Activated CD4-positive, alpha-beta T cell treated with anti-CD3 and anti-CD28 coated beads, Interleukin-2, amount 50 U/mL, for 24 hours (primary cell): ENCODE measurements at places on chromosomes 16 and 17.

- DNase-seq: no peak
Observed at GRCh38 chr17:58722274-58722673, 29.9 kb downstream of the RAD51C start.

- no peak for DNase-seq
Observed at GRCh38 chr17:49505854-49506253, 10.8 kb downstream of the NGFR start.

DNA sequence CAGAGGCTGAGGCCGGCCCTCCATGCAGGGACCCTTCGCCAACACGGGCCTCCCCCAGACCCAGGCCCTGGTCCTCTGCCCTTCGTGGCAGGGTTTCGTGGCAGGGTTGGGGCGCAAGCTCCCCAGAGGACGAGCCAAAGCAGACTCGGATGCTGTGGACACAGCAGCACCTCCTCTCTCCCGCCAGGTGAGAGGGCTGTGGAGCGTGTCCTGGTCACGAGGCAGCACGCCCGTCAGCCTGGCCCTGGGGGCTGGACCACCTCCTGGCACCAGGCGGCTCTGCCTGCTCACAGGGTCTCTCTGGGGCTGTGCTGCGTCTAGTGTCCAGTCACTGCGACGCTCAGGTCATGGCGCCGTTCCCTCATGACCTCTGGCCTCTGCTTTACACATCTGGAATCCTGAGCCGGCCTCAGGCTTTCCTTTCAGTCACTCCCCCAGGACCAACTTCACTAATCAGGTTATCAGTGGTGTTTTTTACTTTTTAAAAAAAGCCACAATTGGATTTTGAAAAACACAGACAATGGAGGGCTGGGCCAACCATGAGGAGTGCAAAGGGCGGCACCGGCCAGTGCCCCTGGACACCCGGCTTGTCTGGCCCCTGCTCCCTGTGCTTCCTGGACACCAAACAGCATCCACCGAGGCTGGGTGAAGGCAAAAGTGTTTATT is 5.4 kb downstream of the NDUFAF8 start:
- DNase-seq: no peak

DNA sequence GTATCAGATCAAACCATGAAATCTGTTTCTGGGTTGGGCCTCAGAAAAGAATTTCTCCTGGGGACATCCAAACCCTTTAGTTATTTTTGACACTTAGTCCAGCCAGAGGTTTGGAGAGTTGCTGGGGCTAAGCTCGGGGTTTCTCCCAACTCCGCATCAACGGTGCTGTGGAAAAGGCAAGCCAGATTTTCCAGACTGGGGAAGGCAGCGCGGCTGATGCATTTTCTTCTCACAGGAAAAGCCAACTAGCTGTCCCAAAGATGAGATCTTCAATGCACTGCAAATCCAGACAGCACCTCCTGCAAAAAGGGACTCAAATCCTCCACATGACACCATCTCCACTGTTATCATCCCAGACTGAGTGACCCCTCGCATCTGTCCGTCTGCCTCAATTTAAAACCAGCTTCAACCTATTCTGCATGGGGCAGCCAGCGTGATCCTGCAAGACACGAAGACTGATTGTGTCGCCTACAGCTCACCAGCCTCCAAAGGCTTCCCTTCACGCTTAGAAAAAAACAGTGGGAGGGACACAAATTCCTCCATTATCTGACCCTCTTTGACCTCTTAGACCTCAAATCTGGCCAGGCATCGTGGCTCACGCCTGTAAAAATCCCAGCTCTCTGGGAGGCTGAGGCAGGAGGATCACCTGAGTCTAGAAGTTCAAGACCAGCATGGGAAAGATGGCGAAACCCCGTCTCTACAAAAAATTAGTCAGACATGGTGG is 62.0 kb downstream of the GAS7 start:
- DNase-seq: no peak

GRCh38 chr17:59427425-59427921 is 96.0 kb downstream of the YPEL2 start:
- peak; percentile 18 for DNase-seq

GRCh38 chr16:13291591-13292333 is 390.4 kb downstream of the SHISA9 start:
- DNase-seq: no peak

DNA sequence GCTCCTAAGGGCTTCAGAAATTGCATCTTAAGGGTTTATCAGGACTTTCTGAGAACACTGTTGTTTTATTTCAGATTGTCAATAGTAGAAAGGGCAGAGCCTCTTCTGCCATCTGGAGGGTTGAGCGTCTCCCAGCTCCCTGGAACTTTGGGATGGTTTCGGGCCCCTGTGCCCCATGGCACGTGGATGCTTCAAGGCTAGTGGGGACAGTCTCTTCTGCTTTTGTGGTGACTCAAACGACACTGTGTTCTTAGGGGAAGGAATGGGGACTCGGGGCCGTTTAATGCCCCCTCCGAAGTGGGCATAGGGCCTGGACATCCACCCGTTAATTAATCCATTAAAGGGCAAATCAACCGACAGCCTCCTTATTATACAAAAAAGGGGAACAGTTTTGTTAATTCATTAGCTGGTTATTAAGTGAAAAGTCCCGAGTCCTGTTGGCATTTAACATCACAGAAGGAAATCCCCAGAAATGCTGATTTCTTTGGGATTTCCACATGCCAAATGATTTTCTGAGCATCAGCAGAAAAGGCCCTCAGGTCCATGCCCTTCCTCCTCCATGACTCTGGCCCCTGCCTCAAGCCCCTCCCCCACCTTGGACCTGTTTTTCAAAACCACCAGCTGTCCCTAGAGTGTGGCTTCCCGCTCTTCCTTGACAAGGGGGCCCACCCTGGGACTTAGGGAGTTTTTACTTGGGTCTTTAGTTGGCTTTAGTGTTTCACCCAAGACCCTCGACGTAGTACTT is 68.7 kb downstream of the ARSG start:
- no peak for DNase-seq

GRCh38 chr17:47822785-47823184 is 1.2 kb upstream of the OSBPL7 start:
- no peak for DNase-seq

GRCh38 chr16:51607201-51607651 is 456.2 kb upstream of the SALL1 start:
- DNase-seq: no peak

DNA sequence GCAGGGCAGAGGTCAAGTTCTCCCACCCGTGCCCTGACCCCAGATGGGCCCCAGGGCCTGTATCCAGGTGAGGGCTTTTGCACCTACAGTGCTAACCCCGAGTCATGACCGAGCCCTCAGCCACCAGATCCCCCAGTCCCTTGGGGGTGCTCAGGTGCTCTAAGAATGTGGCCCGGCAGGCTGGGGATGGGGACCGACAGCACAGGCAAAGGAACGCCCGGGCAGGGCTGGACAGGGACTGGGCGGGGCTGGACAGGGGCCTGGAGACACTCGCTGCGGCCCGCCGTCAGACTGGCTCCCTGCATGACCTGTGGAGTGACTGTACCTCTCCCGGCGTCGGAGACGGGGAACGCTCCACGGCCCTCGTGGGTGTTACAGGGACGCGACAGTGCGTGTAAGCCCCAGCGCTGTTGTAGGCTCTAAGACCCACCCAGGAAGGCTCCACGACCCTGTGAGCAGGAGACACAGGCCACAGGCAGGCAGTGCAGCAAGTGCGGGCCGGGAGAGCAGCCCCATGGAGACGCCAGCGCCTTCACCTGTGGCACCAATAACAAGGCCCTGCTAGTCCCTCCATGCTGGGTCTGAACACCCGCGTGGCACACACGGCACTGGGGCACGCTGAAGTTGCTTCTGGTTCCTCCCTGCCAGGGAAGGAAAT is 38.8 kb downstream of the CBFA2T3 start:
- no peak for DNase-seq

- DNase-seq: no peak
Observed at GRCh38 chr16:16797239-16797638, 418.3 kb downstream of the NPIPA7 start.

DNA sequence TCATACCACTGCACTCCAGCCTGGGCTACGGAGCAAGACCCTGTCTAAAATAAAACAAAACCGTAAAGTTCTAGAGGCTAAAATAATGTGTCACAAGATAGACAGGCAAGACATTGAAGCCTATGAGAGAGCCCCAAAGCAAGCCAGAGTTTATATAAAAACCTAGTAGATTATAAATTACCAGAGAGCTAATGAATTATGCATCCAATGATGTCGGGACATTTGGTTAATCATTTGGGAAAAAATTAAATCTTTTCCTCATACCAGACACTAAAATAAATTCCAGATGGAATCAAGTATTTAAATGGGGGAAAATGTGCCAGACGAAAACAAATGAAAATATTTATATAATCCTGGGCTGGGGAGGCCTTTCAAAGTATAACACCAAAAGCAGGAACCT is 24.2 kb downstream of the CCDC40 start:
- no peak for DNase-seq

GRCh38 chr16:8589057-8589899 is 1.0 kb downstream of the TMEM114 start:
- no peak for DNase-seq
